Natural killer cell (primary cell): ENCODE measurements at places on chromosomes 2 and 18. TPM values are rescaled to one million over a fixed set of nuclear protein-coding genes. Genes with fewer than 3 reads are reported as not detected.

DNA sequence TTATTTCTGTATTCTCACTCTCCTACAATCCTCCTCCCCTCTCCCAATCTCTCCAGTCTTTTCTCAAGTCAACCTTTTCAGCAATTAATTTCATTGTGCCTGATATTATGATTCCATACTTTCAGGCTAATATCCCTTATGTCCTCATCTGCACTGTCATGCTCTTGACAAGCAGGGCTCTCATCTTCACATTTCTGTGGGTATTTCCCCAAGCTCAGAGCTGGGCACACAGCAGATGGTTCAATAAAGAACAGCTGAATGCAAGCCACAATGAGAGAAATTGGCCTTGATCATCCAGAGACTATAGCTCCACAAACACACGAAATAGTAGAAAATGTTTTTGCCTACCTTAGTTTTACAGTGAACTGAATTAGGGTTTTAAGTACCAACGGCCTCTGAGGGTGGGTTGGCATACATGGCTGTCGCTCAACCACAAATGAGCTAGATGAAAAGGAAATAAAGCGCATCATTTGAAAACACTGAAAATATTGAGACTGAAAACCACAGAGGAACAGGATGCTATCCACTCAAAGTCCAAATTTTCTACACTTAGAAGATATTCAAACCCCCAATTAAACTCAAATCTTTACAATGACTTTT, 47.5 kb upstream of the STAT1 start:
- peak overlapping the region; percentile 61 for H3K27ac ChIP-seq
- peak; percentile 66 for DNase-seq
- H3K4me3 ChIP-seq, result no peak overlapping the region
- H3K36me3 ChIP-seq, result peaks cover 48% of the 10 kb centered on the region
- no peaks in the 10 kb centered on the region for H3K27me3 ChIP-seq

UBR3 gene
- total RNA-seq, result 40.8 TPM

EXOC6B gene
- total RNA-seq, result 16.6 TPM

POTEJ gene
- not detected for total RNA-seq

TEKT4 gene
- total RNA-seq, result not detected
